ENCODE measurements at places on chromosomes 7 and 10.

- DNase-seq = no peak
These were observed 650.9 kb upstream of the GALNT17 start for GRCh38 chr7:70480927-70481569.

DNA sequence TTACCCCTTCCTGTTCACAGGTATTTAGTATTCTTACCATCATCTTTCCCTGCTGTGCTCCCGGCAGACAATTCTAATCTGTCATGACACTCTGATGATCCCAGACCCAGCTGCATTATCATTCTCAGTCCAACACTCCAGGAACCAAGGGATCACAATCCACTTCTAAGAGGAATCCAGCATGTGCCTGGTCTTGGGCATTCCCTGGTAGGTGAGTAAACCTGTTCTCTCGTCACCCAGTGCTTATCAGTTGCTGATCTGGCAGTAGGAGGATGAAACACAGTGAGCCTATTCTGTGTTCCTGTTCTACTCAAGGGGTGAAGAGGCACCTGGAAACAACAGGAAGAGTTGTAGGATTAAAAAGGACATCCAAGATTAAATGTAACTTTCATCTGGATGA lies 1.3 kb upstream of the DMBT1 start:
- no peak for DNase-seq

- DNase-seq = no peak
These were observed 25.7 kb upstream of the PDCD4 start for GRCh38 chr10:110845756-110846620.

DNA sequence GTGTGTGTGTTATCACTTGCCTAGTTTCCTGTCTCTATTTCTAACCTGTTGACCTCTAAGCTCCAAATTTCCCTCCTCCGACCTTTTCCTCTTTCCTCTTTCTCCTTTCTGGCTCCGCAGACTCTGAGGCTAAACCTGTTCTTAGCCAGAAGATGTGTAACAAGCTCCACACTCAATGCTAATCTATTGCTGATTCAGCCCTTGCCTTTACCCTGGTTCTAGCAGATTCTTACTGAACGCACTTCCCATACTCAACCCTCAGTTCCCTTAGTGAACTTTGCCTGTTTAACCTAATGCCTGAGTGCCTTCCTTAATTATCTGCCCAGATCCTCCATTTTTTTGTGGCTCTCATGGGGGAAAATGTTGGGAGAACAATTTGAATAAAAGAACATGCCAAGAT lies 30.0 kb upstream of the SGMS1 start:
- no peak for DNase-seq

DNA sequence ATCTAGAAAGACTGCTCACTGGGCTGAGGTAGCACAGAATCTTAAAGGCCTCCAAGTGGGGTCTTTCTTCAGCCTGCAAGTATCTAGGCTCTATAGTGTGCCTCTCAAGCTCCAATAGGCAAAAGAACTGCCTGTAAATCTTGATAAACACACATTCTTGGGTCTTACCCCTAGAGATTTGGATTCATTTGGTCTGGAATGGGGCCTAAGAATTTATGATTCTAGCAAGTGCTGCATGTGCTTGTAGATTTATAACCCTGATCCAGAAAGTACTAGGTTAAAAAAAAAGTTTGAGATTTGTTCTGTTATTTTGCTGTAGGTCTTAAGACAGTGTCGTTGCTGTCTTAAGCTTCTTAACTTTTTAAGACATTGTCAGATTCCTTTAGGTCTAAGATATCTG lies 74.1 kb downstream of the RALA start:
- no peak for DNase-seq

DNA sequence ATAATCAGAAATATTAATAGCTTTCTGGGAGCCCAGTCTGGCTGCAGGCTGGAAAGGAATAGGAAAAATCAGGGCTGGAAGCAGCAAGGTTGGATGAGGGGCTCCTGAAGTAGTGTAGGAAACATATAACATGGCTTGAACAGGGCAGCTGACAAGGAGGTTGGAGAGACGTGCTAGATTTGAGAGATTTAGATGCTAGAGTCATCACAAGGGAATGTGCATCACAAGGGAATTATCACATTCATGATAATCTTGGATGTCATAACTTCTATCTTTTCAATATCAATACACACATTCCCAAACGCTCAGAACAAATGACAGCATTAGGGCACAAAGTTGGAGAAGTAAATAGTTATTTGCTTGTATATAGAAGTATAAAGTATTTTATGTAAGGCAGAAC lies 120.9 kb upstream of the EGFR start:
- no peak for DNase-seq

- no peak for DNase-seq
These were observed 23.5 kb downstream of the VCL start for GRCh38 chr10:74021248-74022055.

GRCh38 chr7:55026867-55027490 lies 8.2 kb downstream of the EGFR start:
- no peak for DNase-seq

DNA sequence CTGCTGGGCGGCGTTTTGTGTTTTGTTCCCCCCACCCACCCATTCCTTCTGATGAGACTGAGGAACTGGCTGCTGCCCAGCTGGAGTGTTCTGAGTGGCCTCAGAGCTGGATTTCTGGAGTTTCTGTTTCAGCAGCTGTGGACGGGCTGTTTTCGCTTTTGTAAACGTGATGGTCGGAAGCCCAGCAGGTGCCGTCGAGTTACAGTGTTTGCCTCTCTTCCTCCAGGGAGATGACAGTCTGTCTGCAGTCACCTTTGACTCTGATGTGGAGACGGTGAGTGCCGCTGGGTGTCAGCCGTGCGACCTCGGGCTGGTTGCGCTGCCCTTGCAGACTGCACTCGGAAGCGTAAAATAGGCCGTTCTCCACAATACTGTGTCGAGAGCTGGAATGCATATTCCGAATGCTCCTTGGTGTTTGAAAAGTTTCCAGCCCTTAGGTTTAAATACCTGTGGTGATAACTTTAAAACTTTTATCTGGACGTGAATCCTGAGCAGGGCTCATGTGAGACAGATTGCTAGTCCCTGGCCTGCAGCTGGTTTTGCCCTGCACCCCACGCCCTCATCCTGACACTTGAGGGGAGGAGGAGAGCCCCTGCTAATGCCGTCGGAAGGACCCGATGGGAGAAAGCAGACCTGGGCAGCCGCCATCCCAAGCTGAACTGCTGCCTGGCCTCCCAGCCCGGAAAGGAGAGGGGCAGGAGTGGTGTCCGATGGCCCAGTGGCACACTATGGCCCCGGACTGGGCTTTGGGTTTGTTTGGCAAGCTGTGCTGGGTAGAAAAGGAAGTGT lies 8.3 kb downstream of the IQCE start:
- peak; percentile 36 for DNase-seq

- DNase-seq = no peak
These were observed 96.7 kb upstream of the LAMB4 start for GRCh38 chr7:108226816-108227299.

GRCh38 chr7:8134089-8134733 lies 127.8 kb downstream of the ICA1 start:
- DNase-seq = no peak

- DNase-seq = no peak
These were observed 23.9 kb upstream of the PTPRN2 start for GRCh38 chr7:158611541-158611940.

DNA sequence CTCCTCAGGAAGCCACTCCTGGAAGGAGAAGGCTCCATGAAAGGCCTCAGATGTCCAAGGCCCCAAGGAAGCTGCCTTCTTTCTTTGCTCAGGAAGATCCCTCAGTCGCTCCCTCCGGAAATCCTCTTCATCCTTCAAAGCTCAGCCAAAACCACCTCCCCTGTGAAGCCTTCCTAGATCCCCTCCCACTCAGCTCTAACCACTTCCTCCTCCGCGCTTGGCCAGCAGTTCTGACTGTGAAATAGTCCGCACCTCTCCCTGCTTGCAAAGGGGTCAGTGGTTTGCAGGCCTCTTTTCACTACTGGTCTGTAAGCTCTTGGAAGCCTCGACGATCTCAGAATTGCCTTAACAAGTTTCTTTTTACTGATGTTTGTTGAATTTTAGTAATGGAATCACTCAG lies 23.9 kb downstream of the PYROXD2 start:
- DNase-seq = no peak

DNA sequence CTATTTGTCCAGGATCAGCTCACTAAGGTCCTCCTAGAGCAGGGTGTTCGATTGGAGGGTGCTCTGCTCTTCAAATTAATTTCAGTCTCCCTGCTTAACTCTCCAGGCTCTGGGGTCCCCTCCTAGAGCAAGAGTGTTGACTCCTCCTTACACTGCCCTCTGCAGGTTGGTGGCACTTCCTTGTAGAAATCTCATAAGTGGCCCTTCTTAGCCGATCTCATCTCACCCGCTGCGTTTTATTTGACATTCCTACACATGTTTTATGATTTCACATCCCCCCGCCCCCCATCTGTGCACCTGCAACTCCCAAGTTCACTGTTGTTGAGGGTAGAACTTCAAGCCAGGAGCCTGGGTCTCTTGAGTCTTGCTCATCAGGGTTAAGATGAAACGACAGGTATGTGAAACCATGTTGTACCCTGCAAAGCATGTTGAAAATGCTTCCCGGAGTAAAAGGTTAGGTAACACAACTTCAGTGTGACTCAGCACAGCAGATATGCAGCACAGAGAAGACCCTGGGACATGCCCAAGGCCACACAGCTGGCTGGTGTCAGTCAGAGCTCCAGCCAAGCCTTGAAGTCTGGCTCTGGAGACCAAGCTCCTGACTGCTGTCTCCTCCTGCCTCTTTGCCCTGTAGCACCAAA lies 171.2 kb downstream of the PRKAG2 start:
- no peak for DNase-seq

- no peak for DNase-seq
These were observed 30.0 kb upstream of the PRKAR1B start for GRCh38 chr7:756928-757560.

- DNase-seq = no peak
These were observed 145.3 kb upstream of the FRMD4A start for GRCh38 chr10:14476006-14476405.

- DNase-seq = no peak
These were observed 274.5 kb upstream of the MGMT start for GRCh38 chr10:129192344-129193128.

GRCh38 chr10:103235775-103236174 lies 9.9 kb upstream of the RPEL1 start:
- no peak for DNase-seq

DNA sequence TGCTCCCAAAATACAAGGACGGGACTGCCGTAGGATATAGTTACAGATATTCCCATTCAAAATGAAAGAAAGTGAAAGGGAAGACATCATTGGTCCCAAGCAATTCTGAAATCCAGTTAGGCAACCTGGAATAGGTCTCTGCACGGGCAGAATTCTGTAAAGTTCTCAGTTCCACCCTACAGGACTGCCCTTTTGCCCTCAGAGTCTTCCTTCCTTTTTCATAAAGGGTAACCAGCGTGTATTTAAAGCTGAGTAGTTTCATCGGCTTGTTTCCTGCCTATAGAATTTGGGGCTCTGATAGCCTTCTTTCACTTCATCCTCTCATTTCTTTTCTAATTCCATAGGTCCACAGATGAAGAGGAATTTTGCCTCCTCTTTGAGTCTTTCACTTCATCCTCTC lies 20.0 kb downstream of the COPG2 start:
- no peak for DNase-seq

GRCh38 chr7:36900988-36901710 lies 176.9 kb upstream of the AOAH start:
- no peak for DNase-seq

DNA sequence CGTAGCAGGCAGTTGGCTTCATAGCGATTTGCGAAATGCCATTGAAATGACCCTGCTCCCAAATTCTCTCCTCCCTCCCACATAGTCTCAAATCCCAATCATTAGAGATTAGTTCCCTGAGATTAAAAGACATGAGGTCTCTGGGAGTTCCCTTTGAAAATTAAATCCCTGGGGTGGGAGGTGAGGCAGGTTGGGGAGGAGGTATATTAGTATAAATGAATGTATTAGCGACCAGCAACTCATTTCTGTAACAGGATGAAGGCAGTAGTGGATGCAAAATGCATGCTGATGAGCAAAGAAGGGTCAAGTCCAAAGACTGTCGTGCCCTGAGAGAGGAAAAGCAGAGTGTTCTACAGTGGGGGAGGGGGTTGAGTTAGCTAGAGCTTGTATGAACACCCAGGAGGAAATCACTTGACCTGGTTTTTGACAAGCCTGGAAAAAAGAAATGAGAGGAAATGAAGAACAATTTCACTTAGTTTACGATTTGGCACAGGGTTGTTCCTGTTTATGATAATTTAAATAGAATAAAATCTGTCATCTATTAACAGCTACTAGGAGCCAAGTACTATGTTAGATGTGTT lies 79.6 kb upstream of the MTPN start:
- DNase-seq = no peak

- DNase-seq = peak; percentile 38
These were observed 41.6 kb upstream of the LYZL2 start for GRCh38 chr10:30671026-30671616.

DNA sequence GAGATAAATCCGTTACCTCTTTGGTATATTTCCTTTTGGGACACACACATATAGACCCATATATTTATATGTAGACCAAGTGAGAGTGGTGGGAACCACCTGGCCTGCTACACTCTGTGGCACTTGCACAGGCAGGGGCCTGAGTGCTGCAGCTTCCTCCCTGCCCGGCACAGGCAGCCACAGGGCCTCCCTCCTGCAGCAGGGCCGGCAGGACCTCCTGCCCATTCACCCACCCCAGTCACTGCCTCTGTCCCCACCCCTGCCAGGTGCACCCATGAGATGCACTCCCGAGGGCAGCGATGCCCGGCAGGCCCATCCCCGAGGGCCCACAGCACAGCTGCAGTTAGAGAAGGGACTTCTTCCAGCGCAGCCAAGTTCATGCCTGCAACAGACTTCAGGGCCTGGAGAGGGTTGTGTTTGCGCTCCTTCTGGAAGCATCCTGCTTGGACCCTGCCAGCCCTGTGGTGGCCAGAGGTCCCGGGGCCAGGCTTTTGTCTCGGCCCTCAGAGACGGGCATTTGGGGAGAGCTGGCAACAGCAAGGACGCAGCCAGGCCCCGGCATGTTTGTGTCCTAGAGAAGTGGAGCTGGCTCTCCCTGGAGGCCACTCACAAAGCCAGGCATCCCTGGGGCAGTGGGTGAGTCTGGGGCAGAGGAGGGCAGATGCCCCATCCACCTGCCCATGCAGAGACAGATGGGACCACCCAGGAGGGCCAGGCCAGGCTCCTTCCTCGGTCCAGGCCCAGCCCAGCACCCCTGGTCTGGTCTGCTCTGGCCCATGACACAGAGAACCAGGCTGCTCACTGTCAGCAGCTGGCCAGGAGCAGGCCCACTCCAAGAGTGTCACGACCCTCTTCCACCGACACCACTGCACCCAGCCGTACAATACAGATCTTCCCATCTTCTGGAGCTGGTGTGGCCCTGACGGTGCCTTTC lies 41.4 kb downstream of the PWWP2B start:
- DNase-seq = no peak
